ENCODE measurements at places on chromosomes 7 and 10.

- peak; percentile 73 for DNase-seq
These were observed 2.1 kb upstream of the CCDC126 start for GRCh38 chr7:23594879-23595604.

DNA sequence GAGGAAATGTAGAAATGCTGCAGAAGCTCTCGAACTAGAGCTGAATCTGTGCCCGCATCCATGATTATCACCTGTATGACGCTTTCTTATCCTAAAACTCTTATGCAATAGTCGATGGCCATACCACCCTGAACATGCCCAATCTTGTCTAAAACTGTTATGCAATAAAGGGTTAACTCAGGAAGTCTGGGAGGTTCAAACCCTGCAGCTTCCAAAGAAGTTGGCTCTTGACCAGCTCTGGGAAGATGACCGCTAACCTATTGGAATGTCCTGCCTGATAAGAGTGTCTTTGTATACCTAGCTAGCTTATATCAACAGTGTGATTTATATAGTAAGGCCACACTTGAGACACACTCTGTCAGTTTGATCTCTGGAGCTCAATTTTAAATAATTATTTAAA is 3.4 kb upstream of the C10orf88 start:
- DNase-seq, result no peak

GRCh38 chr10:89837165-89838043 is 136.0 kb downstream of the KIF20B start:
- DNase-seq, result peak; percentile 50

- no peak for DNase-seq
These were observed 270.4 kb downstream of the HGF start for GRCh38 chr7:81499262-81500116.

- DNase-seq, result no peak
These were observed 97.2 kb downstream of the OAT start for GRCh38 chr10:124321433-124322089.

DNA sequence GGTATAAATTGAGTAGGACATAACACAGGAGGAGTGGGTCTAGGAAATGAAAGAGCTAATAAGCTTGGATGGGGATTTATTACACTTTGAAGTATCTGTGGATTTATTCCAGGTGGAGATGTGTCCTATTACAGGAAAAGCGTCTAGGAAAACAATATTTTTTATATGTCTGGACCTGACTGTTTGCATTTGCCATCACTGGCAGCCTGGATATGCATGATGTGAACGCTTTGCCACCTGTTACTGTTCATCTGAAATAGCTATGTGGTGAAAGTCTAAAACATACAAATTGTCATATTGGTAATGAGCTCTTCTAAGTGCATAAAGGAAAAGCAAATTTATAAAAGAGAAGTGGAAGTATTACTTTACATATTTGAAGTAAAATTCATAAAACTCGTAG is 31.6 kb upstream of the AGMO start:
- no peak for DNase-seq

GRCh38 chr7:22821702-22822485 is 755 bp downstream of the TOMM7 start:
- peak; percentile 21 for DNase-seq

DNA sequence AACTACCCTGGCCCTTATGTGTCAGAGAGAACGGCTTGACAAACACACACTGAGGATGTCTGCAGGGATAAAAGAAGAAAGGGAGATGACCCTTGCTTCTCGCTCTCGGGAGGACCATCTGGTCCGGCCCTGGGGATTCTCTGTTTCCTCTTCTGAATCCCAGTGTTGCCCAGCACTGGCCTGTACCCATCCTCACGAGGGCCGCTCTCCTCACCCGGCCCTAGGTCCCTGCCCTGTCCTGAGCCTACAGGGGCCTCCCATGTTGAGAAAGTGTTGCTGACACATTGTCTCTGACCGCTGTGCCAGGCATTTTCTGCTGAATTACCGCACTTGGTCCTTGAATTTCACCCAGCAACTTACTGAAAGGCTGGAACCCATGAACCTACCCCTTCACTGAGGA is 171.9 kb upstream of the LANCL2 start:
- DNase-seq, result no peak

DNA sequence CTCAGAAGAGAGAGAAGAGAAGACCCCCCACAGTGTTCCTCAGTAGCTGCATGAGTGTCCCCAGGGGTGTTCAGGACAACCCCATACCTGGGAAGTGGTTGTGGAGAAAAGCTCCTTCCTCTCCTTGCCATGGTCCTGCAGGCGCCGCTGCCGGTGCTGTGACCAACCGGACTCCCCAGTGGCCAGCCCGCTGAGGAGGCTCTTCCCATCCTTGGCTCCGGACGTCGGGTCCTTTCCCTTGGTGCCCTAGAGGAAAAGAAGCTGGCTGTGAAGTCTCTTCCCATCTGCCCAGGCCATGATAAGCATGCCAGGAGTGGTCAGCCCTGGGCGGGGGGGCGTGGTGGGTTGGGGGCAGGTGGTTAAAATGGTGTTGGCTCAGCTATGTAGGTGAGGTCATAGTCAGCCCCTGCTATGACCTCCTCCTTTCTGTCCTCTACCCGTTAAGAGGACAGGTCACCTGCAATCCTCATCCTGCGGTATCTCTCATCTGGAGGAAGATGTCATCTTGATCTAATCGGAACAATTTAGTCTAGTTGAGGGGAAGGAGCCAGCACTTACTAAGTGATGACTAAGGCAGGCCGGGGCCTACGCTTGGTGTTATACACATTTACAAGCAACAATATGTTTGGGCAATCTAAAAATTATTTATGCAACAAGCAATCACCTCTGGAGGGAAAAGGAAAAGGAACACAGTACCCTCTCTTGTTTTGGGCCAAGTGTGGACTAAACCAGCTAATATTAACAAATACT is 13.2 kb downstream of the WDR91 start:
- DNase-seq, result no peak

DNA sequence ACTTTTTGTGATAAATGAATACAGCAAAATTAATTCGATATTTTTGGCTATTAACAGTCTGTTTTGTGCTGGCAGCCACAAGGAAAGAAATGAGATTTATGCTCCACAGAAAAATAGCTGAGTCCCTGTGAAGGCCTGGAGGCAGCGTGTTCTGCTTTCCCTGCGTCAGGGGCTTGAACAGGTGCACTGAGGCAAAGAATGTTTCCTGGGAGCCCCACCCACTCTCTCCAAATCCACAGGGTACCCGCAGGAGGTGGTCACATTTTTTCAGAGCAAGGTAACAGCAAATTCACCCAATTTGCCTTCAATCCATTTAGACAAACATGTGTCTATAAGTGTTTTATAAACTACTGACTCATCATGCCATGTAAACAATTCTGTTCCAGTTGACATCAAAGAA is 308.1 kb downstream of the TCERG1L start:
- DNase-seq, result no peak

DNA sequence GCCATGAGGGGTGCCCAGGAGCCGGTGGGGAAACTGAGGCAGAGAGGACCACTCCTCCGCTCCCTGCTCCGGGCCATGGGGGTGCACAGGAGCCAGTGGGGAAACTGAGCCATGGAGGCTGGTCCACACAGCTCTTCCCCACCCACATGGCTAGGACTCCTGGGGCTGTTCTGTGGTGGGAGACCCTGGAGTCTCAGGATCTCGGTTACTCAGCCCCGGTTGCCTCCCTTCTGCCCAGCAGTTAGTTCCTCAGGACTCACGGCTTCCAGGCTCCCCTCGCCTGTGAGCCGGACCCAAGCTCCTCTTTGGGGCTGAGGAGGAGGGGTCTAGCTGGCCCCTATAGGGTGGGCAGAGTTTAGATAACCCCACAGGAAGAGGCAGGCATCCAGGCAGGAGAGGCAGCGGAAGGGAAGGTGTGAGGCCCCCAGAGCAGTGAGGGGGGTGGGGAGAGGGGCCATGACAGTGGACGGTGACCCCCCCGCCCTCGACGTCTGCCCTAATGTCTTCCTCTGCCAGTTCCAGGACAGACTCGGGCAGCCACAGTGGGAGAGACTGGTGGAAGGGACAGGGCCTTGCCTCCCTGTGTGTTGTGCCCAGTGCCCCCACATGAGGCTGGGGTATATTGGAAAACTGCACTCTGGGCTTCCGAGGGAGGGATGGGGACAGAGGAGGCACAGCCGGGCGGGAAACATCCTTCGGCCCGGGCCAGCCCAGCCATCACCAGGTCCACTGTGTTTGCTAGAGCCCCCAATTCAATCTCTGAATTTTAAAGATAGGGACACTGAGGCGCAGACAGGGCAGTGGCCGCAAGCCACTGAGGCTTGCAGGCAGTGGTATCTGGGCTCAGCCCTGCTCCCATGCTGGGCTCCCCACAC is 4.3 kb downstream of the ELFN1 start:
- DNase-seq, result no peak

- DNase-seq, result peak; percentile 40
These were observed 46.4 kb upstream of the MKRN1 start for GRCh38 chr7:140525743-140526142.

DNA sequence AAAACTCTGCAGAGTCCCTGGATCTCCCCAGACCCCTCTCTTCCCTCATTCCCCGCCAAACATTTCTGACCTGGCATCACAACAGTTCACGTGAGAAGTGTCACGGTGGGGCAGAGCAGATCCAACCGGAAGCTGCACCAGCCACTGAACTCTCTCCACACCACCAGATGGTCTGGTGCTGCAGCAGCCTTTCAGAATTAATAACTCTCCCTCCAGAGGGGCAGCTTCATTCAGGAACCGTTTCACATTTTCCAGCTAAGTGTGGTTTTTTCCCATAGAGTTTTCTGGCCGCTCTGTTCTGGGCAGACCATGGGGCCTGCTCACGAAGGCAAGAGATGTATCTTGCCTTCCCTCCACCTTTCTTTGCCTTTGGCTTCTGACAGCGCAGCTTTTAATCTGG is 486.7 kb upstream of the GALNT17 start:
- DNase-seq, result no peak

GRCh38 chr10:101934686-101935305 is 91.2 kb upstream of the KCNIP2 start:
- DNase-seq, result no peak

DNA sequence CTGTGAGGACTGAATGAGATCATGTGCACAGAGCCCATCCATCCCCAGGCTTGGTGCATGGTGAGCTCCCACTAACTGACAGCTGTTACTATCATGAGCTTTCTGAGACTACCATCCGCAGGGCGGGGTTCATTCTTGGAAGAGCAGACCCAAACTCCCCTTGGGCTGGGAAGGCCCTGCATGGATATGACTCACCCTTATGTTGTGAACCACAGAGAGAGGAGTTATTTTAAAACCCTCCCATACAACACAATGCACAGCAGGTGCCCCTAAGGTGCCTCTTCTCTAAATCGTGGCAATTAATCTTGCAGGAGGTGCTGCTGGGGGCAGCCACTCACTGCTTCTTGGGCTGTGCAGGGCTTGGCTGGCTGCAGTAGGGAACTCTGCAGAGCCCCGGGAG is 219.1 kb downstream of the GFRA1 start:
- no peak for DNase-seq

- DNase-seq, result peak; percentile 57
These were observed at the start of gene PWWP2B for GRCh38 chr10:132397036-132397541. PWWP2B (plus strand) TSS chr10:132397200; CDS start chr10:132397227, 27 bp downstream.

GRCh38 chr10:60816628-60817397 is 38.5 kb downstream of the CDK1 start:
- peak; percentile 15 for DNase-seq

- DNase-seq, result no peak
These were observed 310.6 kb downstream of the SEMA3D start for GRCh38 chr7:84876061-84876821.

DNA sequence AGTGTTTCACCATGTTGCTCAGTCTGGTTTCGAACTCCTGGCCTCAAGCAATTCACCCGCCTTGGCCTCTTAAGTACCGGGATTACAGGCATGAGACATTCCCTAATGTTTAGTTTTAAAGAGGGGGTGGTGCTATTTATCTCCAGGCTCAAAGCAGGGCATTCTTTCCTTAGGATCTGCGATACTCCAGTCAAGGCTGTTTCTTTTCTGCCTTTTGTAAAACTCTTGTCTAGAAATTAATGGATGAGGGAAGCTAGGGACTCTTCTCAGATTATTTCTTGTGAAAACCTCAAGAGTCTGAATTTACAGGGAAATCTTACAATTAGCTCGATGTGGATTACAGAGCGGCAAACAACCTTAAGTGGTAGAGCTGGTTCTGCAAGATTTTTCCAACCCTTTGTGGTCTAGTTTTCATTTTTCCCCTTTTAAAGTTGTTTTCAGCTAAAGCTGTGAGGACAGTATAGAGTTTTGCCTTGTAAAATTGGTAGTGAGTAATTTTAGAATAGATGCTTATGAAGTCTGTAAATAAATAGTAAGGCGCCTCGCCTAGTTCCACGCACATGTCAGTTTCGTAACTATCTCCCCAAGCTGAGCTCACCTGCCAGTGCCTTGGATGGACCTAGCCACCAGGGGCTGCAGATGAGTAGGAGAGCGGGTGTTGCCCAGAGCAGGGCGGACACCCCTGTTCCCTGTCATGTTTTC is 53.1 kb downstream of the CUX1 start:
- DNase-seq, result no peak

GRCh38 chr7:42471573-42472174 is 234.7 kb upstream of the GLI3 start:
- DNase-seq, result no peak

GRCh38 chr7:130648580-130648979 is 20.0 kb downstream of the COPG2 start:
- no peak for DNase-seq

DNA sequence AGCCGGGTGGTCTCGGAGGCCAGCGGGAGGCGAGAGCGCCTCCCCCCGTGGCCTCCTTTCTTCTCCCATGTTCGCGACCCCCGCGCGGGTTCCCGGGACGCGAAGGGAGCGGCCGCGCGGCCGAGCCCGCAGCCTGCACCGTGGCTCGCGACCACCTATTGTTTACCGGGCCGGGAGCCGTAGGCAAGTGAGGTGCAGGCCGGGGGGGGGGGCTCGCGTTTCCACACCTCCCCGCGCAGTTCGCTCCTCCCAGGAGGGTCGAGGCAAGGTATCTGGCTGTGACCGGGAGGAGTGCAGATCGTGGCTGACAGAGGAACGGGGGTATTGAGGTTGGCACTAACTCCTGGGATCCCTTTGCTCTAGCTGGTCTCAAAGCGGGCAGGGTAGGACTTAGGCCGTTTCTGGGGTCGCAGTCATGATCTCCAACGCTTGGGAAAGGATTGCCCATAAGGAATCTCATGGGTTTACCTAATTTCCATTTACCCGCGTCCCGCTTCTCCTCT is 734 bp downstream of the PTPN12 start:
- peak; percentile 31 for DNase-seq

- DNase-seq, result no peak
These were observed 66.9 kb downstream of the MCMBP start for GRCh38 chr10:119805702-119806230.

DNA sequence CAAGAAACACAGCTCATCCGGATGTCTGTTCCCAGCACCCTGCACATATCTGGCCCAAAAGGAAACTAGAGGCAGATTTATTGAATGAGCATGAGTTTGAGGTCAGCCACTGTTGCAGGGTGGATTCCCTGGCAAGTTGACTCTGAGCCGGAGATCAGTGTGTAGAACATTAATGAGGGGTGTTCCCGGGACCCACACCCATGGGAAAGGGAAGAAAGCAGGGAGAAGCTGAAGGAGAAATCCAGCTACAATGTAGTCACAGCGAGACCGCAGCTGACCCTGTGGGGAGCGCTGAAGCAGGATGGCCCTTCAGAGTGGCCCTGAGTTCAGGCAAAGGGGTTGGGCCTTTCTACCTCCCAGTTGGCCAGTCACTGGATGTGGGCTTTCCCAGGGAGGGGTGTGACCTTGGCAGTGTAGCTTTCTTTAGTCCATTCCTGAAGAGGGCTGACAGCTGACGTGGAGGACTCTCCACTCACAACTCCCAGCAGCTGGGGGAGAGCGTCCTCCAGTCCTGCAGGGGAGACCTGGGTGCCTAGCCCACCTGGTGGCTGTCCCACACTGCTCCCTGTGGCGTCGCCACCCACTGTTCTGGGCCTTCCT is 324.2 kb upstream of the ZMIZ1 start:
- no peak for DNase-seq

- peak; percentile 77 for DNase-seq
These were observed 25.1 kb upstream of the GHRHR start for GRCh38 chr7:30938435-30939316.

- no peak for DNase-seq
These were observed 1022.6 kb downstream of the LRMDA start for GRCh38 chr10:76453997-76454396.
